ENCODE measurements at places on chromosomes 5 and 9. TPM values are rescaled to one million over a fixed set of nuclear protein-coding genes. Genes with fewer than 3 reads are reported as not detected.

GRCh38 chr5:50476549-50476948 lies 35.5 kb upstream of the EMB start:
- DNase-seq: no peak

GRCh38 chr5:39131210-39132127 lies 57.3 kb upstream of the RICTOR start:
- no peak for DNase-seq

DNA sequence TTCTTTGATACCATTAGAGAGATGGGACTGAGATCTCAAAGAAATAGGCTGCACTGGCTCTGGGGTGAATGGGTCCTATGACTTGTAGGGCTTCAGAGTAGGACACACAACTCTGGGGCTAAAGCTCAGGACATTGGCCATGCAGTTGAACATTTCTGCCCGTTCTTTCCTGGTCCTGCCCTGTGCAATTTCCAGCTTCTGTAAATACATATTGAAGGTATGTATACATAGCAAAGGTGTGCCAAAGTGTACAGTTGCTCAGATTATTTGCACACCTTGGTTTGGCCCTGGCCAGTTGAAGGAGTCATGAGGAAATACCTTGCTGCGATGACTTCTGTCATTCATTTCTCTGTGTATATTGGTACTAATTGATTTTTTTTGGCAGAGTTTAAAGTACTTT lies 52.8 kb upstream of the TAF11L2 start:
- no peak for DNase-seq

DNA sequence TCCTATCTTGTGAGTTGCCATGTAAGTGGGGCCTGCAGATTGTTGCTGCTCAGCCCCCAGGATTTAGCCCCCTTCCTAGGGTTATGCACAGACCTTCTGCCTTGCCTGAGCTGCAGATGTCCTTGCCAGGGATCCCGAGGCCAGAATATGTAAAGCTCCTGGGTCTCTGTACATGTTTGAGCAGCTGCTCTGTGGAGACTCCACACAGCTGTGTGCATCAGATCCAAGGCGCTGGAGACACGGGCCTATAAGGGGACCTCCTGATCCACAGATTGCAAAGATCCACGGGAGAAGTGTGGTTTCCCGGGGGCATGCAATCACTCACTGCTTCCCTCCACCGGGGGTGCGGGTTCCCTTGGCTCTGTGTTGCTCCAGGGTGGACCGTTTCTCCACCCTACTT lies 28.9 kb downstream of the TAF11L14 start:
- no peak for DNase-seq

GRCh38 chr5:39192450-39193160 lies 26.8 kb downstream of the FYB1 start:
- no peak for DNase-seq

- no peak for DNase-seq
Observed at GRCh38 chr5:51890435-51891116, 507.3 kb downstream of the ISL1 start.

- no peak for DNase-seq
Observed at GRCh38 chr9:130101915-130102314, 48.2 kb downstream of the GPR107 start.

DNA sequence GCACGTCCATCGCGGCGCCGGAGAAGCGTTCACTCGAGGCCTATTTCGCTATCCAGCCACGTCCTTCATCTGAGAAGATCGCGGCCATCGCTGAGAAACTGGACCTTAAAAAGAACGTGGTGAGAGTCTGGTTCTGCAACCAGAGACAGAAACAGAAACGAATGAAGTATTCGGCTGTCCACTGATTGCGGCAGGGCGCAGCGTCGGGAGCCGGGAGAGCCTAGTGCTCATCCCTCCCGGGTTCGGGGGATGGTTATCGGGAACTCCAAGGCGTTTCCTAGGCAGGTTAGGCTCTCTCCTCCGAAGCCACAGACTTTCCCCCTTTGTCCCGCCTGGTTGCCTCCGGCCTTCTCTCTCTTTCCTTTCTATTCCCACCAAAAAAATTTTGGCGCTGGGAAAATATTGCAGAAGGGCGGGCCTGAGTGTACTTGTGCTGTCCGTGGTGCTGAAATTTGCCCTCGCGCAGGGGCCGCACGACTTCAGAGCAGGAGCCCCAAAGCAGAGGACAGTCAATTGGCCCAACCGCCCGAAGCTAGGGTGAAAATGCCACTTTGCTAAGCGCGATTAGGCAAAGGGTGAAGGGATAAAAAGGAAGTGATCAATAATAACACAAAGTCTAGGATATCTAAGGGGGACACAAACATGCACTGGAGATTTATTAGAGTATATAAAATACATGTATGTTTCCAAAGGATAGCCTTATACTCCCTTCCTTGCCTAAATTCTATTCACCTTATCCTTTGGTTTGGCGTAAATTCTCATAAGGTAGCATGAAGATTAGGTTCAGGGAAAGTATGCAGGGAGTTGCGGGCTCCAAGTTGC lies 1.8 kb downstream of the POU4F3 start:
- peak; percentile 73 for DNase-seq

DNA sequence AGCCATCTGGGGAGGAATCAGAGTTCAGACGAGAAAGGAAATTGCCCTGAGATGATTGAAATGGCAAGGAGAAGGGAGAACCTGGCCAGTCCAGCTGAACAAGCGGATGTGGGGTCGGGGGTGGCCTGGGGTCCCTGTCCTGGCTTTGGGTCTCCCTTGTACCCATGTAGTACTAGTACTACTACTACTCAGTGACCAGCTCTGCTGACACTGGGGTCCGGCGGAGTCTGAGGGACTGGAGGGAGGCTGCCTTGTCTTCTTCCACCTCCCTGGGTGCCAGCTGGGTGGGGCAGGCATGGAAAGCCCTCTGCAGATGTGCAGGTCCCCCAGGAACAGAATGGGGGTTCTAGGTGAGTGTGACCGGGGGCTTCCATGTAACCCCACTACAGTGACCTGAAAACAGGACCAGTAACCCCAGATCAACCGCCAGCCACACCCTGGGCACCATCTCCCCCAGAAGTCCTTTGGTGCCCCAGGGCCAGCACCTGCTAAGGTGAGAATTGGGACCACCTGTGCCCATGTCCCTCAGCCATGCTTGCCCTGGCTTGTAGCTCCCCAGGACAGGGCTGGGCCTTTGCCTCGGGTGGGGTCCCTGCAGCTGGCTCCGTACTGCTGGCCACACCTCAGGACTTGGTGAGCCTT lies 89.1 kb upstream of the COL5A1 start:
- DNase-seq: peak; percentile 23

- no peak for DNase-seq
Observed at GRCh38 chr9:131120620-131121228, 4.7 kb upstream of the NUP214 start.

DNA sequence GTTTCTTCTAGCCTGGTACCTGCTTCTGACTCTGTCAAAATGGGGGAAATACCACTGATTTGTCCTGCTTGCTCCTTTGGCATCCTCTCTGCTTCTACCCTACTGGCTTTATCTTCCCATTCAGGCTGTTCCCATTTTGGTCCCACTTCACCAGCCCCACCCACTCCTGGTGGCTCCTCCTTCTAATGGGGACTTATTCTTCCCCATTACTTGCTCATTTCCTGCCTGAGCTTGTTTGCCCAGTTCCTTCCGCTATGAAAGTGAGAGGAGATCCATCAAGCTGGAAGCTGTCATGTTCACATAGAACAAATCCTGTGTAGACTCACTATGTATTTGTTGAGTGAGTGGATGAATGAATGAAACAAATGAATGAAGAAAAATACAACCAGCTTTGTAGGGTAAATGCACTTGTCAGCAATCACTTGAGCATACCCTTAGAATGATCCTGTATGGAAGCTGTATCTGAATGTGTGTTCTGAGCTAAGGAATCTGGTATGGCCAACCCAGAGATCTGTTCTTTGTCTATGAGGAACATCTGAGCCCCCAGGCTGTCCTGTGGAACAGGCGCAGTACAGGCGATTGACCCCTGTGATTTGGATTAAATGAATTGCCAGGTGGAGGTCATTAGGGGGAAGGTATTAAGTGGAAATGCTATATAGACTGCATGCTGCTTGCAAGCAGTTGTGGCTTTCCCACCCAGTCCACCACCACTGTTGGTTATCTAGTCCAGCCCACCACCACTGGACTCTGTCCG lies 89.5 kb downstream of the APBA1 start:
- DNase-seq: no peak

DNA sequence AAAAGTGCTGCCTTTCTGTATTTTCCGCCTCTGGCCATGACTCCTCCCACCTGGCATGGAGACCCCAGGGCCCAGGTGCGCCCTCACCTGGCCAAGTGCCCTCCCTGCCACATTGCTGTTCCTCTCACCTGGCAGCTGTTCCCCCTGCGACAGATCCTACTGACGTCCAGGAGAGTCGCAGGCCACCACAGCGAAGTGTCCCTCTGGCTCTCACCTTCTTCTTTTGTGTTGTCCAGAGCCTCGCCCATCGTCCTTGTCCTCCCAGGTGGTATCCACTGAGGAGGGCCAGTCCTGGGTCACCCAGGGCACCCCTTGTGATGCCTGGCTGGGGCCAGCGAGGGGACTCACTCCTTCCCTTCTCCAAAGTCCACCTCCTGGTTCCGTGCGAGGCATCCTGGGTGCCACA lies 2.6 kb downstream of the NKD2 start:
- DNase-seq: peak; percentile 33

DNA sequence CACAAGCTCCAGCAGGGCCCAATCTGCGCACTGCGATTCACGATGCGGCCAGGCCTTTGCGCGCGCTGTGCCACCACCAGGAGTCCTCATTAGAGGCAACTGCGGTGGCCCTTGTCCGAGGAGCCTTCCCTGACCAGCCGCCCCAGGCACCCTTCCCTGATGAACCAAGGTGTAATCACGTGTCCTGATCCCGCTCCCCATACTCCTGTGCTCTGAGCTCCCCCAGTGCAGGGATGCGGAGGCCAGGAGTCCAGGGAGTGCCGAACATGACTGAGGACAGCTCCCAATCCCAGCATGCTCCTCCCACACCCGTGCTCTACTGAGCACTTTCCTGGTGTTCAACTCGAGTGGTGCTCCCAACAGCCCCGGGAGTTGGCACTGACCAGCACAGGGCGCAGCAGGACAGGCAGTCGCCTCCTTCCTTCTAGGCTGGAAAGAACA lies 134.8 kb downstream of the ZNF354C start:
- DNase-seq: no peak

DNA sequence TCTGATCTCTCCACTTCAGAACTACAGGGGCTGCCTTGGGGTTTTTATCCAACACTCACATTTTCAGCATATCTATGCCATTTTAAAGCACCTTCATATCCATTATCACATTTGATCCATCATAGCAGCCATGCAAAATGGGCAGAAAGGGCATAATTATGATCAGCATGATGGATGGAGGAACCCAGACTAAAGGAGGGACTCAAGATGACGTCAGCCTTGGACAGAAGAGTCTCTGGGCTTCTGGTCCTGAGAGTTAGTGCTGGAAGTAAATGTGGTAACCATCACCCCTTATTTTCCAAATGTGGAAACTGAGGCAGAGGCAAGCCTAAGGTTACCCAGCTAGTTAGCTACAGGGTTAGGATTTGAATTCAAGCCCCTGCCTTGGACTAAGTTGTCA lies 273.1 kb downstream of the DRD1 start:
- DNase-seq: no peak

DNA sequence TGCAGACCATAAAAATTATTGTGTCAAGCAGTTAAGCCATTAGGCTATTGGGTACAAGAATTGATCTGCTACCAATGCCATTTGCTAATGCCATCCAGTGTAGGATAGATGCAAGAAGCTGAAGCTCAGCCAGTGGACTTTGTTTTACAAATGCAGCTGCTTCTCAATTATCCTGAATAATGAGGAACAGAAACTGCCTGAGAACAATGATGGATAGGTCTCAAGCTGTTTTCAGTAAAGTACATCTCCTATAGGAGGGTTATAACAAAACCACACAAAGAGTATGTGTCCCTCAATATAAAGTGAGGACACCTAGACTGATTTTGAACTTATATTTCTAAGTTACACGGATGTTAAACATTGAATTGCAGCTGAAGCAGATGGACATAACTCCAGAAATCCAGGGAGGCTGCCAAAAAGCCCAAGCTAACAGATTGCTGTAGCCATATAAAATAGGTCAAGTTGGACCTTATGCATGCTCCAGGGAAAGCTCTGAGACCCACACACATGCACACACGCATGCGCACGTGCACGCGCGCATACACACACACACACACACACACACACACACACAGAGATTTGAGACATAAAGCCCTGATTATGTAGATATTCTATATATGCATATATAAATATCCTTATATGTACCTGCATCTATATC lies 482.7 kb upstream of the CD180 start:
- no peak for DNase-seq

- DNase-seq: no peak
Observed at GRCh38 chr5:171263181-171263580, 45.9 kb upstream of the TLX3 start.

GRCh38 chr5:64451551-64451950 lies 54.3 kb upstream of the RGS7BP start:
- no peak for DNase-seq

DNA sequence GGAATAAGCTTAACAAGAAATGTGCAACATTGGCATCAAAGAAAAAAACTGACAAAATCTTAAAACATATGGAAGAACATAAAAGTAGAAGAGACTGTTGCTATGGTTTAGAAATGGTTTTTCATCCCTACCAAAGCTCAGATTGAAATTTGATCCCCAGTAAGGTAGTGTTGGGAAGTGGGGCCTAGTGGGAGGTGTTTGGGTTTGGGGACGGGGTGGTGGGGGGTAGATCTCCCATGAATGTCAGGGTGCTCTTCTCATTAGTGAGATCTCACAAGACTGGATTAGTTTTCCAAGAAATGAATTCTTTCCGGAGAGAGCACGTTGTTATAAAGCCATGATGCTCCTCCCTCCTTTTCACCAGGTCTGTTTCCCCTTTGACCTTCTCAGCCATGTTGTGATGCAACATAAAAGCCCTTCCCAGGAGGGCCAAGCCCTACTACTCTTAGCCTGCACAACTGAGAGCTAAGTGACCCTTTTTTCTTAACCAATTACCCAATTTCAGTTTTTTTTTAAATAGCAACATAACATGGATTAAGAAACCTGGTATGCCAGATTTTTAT lies 10.6 kb downstream of the TMEM167A start:
- DNase-seq: no peak

The OR13C4 gene
- not detected for total RNA-seq

The CYLC2 gene
- not detected for total RNA-seq

The CDH18 gene
- total RNA-seq: not detected

The LCN1 gene
- not detected for total RNA-seq
